ENCODE measurements at places on chromosomes 7 and 10.

GRCh38 chr10:8532647-8533046 lies 478.2 kb downstream of the GATA3 start:
- DNase-seq, result no peak

GRCh38 chr7:108613147-108613948 lies 43.7 kb downstream of the DNAJB9 start:
- peak; percentile 58 for DNase-seq

DNA sequence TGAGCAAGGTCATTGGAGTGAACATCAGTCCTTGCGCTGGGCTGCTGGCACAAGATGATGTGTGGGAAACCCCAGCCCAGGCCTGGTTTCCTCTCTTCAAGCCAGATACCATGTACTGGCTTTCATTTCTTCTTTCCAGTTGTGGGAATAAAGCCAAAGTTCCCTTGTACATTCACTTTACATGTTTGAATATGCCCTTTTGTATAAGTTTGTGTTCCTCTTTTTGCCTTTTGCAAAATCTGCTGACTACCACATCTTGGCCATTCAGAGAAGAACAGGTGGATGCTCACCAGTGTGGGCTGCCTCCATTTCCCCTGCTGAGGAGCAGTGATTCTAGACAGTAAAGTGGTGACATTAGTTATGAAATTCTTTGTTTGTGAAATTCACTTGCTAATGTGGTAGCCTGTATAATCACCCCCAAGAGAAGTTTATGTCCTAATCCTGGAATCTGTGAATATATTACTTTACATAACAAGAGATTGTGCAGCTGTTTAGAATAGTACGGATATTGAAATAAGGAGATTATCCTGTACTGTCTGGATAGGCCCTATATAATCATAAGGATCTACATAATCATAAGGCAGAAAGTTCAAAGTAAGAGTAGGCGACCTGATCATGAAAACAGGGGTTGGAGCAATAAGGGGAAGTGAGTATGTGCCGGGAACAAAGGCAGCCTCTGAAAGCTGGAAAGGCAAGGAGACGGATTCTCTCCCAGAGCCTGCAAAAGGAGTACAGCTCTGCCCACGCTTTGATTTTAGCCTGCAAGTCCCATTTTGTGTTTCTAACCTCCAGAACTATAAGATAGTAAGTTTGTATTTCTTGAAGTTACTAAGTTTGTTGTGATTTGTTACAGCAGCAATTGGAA lies 18.8 kb upstream of the AOAH start:
- no peak for DNase-seq

- no peak for DNase-seq
Measured at GRCh38 chr10:110529596-110530011, 31.9 kb downstream of the DUSP5 start.

GRCh38 chr7:11767148-11767547 lies 64.8 kb downstream of the THSD7A start:
- DNase-seq, result no peak

DNA sequence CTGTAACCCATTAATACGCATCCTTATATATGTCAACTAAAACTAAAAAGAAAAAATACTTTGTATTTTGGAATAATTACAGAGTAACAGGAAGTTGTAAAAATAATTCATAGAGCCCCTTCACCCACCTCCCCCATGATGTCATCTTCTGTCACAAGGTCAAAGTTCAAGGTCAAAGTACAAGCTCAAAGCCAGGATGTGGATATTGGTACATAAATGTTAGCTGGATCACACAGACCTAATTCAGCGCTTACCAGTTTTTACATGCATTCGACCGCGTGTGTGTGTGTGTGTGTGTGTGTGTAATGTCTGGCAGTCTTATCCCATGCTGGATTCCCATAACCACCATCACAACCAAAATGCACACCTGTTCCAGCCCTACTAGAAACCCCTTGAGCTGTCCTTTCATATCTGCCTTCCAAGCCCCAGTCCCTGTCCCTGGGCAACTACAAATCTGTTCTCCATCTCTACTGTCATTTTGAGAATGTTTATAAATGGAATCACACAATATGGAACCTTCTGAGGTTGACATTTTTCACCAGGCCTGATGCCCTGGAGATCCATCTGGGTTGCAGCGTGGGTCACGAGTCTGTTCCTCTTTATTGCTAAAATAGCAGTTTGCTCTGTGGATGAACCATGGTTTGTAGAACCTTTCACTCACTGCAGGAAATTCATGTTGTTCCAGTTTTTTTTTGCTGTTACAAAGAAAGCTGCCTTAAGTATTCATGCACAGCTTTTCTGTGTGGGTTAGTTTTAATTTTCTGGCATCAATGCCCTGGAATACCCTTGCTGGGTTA lies 153.6 kb upstream of the PITRM1 start:
- DNase-seq, result no peak

- no peak for DNase-seq
Measured at GRCh38 chr7:111011520-111011919, 79.4 kb upstream of the LRRN3 start.

DNA sequence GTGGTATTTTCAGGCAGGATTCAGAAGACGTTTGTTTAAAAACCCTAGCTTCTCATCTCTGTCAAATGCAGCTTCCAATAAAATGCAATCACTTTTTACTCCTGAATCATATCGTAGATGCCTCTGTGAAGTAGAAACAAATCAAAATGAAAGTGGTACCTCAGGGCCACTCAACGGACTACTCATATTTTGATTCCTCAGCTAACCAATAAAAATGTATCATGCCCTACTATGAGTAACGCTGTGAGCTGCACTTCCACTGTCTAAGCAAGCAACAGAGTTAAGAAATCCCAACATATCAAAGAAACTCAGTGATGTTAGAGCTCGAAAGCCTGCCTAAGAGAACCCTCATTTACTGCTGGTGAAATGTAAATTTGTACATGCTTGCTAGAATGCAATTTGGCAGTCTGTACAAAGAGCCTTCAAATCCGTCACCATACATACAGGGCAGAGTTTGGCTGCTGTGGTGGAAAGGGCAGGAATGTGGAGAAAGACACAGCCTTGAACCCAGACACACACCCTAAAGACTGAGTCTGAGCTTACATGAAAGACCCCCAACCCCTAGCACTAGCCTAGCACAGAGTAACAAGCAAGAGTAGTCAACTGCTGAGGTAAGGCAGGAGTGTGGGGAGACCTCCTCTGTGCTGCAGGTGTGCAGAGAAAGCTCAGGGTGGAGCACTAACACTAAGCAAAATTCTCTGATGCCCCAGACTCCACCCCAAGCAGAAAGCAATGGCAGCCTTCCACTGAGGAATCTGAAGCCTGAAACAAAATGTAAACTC lies 151.5 kb downstream of the ANK3 start:
- no peak for DNase-seq

GRCh38 chr7:125059861-125060456 lies 130.3 kb upstream of the POT1 start:
- peak; percentile 44 for DNase-seq

- no peak for DNase-seq
Measured at GRCh38 chr10:3683560-3683959, 101.4 kb downstream of the KLF6 start.

DNA sequence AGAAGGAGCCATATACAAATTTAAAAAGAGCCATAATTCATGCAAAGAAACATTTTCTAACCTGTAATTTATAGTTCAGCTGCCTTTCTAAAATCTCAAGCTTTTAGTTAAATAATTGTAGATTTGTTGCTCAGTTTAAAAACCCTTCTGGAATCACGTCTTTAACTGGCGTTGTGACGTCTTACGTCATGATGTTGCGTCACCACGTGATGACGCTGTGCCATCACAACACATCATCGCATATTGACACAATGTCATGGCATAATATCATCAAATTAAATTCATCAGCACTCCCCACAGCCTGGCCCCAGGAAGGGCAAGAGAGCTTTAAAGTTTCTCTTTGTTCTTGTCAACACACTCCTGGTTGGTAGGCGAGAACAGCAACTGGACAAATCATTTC lies 194.8 kb downstream of the GRM8 start:
- DNase-seq, result no peak

- DNase-seq, result peak; percentile 69
Measured at GRCh38 chr10:93993782-93994437, at the start of gene PLCE1. Gene PLCE1, plus strand, starts transcription at chr10:93993931. Its CDS starts 37,116 bp downstream, at chr10:94031047.

GRCh38 chr10:78933828-78934531 lies 134.8 kb upstream of the ZMIZ1 start:
- no peak for DNase-seq

GRCh38 chr10:3067118-3067858 lies at the start of gene PFKP:
Gene PFKP, plus strand, starts transcription at chr10:3067548. Its CDS starts 48 bp downstream, at chr10:3067596.
- peak; percentile 10 for DNase-seq

DNA sequence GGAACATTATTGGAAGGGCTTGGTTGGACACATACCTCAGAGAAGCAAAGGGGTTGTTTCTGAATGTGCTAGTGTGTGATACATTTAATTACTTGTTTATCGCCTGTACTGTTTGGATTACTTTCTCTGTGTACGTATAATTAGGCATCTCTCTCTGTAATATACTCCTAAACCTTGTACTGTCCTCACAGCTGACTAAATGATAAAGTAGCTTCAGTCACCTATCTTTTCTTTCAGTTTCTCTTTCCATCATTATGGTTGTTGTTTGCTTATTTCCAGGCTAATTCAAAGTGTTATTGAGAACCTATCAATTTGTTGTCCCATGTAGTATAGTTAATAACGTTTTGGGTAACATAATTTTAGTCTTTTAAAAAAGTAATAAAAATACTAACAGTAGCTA lies 34.0 kb downstream of the MXI1 start:
- DNase-seq, result no peak

GRCh38 chr10:11610826-11611247 lies 613 bp downstream of the USP6NL start:
- DNase-seq, result no peak

- DNase-seq, result no peak
Measured at GRCh38 chr10:2951235-2951835, 116.0 kb upstream of the PFKP start.

All from NCI-H510A treated with DMSO at 0.1 percent for 48 hours (cell line).